ENCODE measurements at places on chromosomes 4 and X.

- no peak for DNase-seq
These were observed 63.7 kb upstream of the TXK start for GRCh38 chr4:48197643-48198237.

DNA sequence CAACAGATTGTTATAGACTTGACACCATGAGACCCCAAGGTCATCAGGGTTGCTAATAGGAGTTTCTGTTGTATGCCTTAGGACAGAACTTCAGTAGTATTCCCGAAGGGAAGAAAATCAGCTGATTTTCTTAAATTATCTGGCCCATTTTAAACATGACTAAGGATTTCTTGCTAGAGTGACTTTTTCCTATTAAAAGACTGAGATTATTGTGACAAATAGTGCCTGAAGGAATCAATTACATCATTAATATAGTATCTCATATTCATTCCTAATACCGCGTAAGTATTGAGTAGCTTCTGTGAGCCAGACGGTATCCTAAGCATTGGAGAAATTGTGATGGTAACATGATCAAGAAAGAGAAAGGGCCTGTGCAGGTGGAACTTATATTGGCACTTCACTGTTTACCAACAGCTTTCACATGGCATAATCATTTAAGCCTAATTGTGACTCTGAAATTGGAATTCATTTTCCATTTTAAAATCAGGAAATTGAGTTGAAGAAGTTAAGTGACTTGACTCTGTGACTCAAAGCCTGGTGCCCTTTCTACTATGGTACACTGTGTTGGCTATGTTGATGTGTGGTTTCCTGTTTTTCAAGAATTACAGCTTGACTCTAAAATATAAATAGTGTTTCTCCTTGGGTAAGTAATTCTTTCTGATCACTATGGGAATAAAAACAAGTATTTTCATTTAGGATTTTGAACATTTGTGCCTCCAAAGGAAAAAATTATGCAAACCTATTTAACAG lies 4.1 kb downstream of the AFF1 start:
- no peak for DNase-seq

DNA sequence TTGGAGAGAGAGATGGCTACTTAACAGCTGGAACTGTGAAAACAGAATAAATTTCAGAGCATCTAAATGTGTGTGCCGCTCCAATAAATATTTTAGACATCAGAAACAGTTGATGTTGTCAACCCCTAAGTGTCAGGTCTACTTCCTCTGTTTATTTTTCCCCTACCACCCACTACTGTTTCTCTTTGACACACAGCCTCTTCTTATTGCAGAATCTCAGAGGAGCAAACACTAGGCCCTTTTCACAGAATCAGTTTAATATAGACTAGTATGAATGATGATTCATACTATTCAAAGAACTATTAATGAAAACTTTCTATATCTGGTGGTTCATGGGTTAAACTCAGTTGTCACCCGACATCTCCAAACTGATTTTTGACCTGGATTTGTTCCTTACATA lies 33.9 kb downstream of the NAA11 start:
- DNase-seq, result no peak

DNA sequence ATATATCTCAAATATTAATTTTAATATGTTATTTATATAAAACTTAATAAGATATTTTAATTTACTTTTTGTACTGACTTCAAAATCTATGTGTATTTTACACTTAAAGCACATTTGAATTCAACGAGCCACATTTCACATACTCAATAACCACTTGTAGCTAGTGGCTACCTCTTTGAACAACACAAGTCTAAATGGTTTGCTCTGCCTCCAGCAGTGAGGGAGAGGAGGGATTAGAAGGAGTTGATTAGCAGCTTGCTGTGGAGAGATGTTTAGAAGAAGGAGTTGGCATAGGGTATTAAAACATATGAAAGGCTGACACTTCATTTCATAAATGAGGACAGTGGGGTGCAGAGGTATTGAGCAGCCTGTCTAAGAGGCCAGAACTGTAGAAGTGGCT lies 124.0 kb downstream of the ARHGAP24 start:
- no peak for DNase-seq

DNA sequence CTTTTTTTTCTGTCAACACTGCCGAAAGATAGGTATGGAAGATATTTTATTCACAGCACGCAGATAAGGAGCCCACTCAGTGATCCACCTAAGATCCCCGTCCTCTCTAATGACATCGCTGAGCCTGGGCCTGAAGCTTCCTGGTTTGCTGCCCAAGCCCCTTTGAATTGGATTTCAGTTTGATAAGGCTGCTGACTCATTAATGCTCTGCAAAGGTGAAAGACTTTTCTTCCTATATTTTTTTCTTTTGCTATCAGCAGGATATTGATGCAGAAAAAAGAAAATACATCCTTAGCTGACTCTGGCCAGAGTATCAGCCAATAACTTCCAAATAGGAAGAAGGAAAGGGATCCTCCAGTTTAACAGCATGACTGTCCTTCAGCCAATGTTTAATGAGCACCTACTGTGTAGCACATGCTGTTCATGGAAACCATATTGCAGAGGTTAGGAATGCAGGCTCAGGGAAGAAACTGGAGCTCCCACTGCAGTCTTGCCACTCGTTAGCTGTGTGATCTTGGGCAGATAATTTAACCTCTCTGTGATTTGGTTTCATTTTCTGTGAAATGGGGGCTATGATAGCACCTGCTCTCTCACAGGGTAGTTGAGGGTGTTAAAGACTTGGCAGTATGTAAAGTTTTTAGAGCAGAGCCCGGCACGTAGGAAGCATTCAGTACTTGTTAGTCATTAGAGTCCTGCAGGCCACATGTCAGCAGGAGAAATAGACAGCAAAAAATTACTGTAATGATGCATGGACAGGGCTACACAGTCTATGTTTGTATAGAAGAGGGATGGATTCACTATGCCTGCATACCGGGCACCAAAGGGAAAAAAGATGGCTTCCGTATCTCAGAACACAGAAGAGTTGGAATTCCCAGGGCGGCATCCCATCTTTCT lies 39.3 kb downstream of the EVC start:
- no peak for DNase-seq

DNA sequence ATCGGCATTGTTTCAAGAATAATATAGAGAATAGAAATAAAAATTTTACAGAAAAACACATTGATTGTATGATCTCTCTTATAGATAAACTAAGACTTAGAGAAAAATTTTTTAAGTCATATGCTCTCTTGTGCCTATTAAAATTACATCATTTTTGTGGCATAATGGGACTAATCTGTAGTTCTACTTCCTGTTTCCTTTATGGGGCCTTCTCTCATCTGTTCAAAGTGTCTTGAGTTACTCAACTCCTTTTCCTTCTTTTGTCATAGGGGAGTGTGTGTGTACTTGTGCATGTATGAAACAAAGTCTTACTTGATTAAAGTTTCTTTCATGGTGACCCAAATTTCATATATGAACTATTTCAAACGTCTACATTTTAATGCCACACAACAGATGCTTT lies 1448.9 kb upstream of the TENM3 start:
- no peak for DNase-seq

DNA sequence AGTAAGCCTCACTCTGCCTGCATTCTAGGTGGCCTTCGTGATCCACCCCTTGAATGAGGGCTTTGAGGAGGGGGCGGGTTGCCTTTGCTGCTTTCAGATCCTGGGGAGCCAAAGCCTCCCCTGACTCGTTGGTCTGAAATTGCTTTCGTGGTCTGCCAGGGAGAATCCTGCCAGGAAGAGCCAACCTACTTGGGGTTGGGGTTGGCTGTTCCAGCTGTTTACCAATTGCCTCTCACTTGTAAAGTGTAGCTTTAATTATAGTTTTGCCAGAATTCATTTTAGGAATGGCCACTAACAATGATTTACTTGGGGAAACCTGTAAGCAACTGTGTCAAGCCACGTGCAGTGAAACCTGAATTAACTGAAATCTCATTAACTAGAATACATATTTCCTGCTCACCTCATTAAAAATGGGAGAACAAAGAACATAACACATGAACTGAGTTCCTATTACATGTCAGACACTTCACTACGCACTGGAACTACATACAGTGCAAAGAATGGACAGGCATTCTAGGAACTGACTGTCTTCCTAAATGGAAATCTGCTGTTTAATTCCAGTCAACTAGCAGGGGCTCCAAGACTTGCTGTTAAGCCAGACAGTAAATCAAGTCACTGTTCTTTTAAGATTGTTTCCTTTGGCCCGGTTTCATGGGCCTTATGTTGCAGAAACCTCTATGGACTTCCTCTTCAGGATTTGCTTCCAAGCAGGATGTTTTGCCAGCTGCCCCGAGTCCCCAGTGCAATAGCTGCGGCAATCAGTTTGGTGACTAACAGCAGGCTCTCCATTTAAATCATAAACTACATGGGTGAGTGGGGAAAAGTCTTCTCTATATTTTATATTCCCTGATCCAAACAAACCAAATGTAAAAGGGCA lies 16.4 kb upstream of the NKRF start:
- DNase-seq, result no peak

- no peak for DNase-seq
These were observed 56.4 kb upstream of the GPR78 start for GRCh38 chr4:8523766-8524165.

GRCh38 chrX:136752796-136753195 lies 27.9 kb downstream of the ARHGEF6 start:
- DNase-seq, result no peak

GRCh38 chr4:80322716-80323115 lies 12.8 kb upstream of the CFAP299 start:
- DNase-seq, result no peak

- peak; percentile 65 for DNase-seq
These were observed 4.1 kb downstream of the PITX2 start for GRCh38 chr4:110618581-110619462.

DNA sequence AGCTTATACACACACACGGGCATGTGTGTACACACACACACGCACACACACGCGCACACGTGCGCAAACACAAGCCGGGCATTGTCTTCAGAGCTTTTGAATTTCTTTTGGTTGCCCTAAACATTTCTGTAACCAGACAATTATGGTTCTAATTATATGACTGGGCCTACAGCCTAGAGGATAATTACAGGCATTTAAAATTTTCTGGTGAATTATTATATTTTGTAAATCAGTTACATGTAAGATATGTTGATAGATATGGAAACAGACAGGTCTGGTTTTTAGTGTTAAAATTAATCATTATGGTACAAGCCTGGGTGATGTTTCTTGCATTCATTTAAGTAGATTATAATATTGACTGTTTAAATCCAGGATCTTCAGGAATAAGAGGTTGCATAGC lies 1120.5 kb downstream of the ADGRL3 start:
- no peak for DNase-seq

GRCh38 chr4:136831553-136831952 lies 700.7 kb downstream of the PCDH18 start:
- no peak for DNase-seq

GRCh38 chrX:147602176-147602696 lies 309.5 kb upstream of the FMR1 start:
- DNase-seq, result no peak

- DNase-seq, result no peak
These were observed 256.6 kb downstream of the IL1RAPL1 start for GRCh38 chrX:28843817-28844216.

GRCh38 chrX:77788050-77788449 lies 2.0 kb upstream of the ATRX start:
- DNase-seq, result no peak

GRCh38 chr4:138669479-138670315 lies 345.9 kb upstream of the NOCT start:
- no peak for DNase-seq

GRCh38 chr4:54017308-54017707 lies 47.1 kb downstream of the CHIC2 start:
- no peak for DNase-seq

DNA sequence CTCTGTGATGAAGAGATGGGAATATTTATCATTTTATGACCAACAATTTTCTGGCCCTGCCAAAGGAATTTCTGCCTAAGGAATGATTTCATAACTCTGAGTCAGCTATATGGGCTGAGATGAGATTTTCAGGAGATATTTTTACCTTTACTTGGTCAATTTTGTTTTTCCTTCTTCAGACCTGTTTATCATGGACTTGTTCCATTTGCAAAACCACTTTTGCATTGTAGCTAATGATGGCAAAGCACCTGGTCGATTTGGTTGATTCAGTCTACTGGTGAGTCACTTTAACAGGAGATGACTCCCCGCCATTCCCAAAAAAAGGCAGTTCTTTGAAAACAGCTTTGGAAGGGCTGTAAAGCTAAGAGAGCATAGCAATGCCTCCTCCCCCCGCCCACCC lies 53.3 kb downstream of the TEX13A start:
- DNase-seq, result no peak

DNA sequence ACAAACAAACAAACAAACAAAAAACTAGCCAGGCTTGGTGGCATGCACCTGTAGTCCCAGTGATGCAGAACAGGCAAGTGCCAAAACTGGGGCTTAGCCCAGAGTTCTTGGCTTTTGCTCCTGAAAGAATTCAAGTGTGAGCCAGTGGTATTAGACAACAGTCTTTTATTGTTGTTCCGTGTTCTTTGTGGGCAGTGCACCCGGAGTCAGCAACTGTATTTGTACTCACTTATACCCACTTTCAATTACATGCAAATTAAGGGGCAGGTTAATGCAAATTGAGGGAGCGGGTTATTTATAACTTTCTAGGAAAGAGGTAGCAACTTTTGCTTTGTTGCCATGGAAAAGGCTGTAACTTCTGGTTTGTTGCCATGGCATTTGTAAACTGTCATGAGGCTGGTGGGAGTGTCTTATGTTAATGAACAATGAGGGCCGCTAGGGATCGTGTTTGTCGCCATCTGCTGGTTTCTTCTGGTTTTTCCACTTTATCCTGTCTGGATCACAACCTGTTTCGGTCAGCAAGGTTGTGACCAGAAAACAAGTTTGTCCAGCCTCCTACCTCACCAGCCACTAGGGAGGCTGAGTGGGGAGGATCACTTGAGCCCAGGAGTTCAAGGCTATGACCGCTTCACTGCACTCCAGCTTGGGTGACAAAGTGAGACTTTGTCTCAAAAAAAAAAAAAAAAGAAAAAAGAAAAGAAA lies 88.8 kb upstream of the ESX1 start:
- peak; percentile 22 for DNase-seq

GRCh38 chr4:26996745-26997144 lies 136.1 kb downstream of the STIM2 start:
- no peak for DNase-seq

- DNase-seq, result no peak
These were observed 56.7 kb downstream of the ANK2 start for GRCh38 chr4:113106108-113106507.

DNA sequence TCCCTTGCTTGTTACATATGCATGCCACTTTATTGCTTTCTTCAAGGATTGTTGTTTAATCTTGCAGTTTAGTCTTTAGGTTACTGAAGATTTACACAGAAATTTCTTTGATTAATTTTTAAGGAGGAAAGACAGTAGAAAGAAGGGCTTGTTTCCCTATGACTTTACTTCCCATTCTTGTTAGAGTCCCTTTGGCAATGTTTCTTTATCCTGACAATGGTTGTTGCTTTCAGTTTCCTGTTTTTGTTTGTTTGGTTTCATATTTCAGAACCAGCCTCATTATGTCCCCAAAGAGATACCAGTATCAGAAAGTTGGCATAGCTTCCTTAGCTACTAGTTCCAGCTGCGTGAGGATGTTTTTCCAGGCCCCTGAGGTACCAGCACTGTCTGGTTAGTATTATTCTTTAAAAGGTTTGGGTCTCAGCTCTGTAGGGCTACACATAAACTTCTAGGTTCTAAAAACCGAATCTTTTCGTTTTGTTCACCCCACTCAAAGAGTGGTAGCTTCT lies 61.3 kb upstream of the UNC5C start:
- DNase-seq, result no peak

- no peak for DNase-seq
These were observed 44.8 kb downstream of the ACOX3 start for GRCh38 chr4:8395504-8396296.

Data from retina (tissue), 1 donor.